Activated naive CD4-positive, alpha-beta T cell treated with anti-CD3 and anti-CD28 coated beads, Interleukin-2, amount 50 U/mL, for 72 hours (primary cell): ENCODE measurements at places on chromosomes 1 and 21. TPM values are rescaled to one million over a fixed set of nuclear protein-coding genes. Genes with fewer than 3 reads are reported as not detected.

DNA sequence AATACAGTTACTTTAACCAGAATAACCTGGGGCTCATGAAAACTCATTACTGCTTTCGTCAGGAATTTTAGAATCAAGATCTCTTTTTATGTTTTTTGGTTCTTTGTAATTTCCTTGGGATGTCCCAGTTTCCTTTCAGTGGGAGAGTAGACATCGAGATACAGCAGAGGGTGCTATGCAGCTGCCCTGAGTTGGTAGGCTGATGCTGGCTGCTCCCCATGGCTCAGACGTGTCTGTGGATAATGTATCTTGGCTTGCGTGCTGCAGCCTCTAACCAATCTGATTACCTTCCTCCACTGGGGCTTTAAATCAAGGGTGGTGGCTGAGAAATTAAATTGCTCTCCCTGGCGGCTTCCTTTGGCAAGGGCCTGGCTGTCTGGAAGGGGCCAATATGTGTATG, 253.7 kb downstream of the CACNA1E start:
- DNase-seq: no peak

The KIF26B gene
- 0.16 TPM for total RNA-seq

The ADGRB2 gene
- 1.1 TPM for total RNA-seq

- DNase-seq: no peak
These were observed 7.0 kb downstream of the C1orf53 start for GRCh38 chr1:197909384-197909783.

DNA sequence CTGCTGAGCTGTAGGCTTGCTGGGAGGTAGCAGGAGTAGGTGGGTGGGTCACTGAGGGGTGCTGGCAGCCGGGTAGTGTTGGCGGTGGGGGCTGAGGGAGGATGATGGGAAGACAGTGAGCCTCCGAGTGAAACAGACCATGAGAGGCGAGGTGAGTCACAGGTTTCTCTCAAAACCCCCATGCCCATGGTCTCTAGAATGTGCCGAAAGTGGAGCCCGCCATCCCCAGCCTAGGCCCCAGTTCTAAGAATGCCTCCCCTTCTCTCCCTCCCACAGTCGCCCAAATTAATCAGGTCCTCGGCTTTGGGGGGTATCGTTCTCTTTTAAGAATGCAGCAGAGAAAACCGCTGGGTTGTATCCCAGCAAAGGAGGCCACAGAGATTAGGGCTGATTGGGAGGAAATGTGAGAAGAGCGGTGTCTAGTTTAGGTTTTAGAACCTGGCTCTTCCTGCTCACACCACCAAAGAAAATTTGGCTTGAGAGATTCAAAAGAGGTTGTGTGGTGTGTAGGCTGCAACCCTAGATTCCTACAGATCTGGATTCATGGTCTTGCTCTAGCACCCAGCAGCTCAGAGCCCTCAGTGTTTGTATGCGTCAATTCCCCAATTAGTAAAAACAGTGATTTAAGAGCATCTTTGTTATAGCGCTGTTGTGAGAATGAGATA, 27.7 kb upstream of the IL19 start:
- no peak for DNase-seq

The OR2T35 gene
- not detected for total RNA-seq
